ENCODE measurements at places on chromosomes 1 and 21. TPM values are rescaled to one million over a fixed set of nuclear protein-coding genes. Genes with fewer than 3 reads are reported as not detected.

Gene LRRC7
- 0.07 TPM for total RNA-seq

GRCh38 chr1:117284399-117285215 lies 73.9 kb upstream of the VTCN1 start:
- DNase-seq, result peak; percentile 52

DNA sequence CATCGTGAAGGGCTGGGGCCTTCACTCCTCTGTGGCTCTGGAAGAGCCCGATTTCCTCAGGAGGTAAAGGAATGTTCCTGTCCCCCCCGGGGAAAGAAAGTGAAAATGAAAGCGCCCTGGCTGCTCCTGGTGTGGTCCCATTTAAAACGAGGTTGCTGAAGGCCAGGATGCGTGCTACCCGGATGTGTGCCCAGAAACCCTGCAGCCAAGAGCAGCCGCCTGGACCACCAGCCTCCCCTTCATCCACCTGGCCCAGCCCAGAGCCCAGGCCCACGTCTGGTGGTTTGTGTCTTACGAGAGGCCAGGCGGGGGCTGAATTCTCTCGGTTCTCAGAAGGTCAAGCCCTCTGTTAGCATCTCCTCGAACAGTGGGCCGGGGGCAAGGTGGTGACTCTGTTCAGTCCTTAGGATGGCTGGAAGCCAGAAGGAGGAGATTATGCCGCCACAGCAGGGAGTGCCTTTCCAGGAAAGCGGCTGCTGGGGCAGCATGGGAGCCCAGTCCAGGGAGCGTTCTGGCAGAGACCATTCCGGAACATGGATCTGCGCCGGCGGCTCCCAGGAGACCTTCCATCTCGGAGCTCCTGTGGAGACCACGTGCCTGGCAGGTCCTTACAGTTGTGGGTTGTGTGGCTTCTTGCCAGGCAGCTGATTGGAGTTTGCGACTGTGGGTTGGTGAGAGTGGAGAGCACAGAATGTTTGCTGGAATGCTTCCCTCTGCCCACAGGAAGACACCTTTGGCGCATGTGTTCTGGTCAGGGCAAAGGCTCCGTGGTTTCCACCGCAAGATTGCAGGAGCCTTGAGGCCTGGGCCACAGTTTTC lies 1.4 kb downstream of the GUK1 start:
- DNase-seq, result peak; percentile 47

Gene AGT
- total RNA-seq, result not detected

All from foreskin keratinocyte (primary cell).